ENCODE measurements at places on chromosomes 6 and 20.

- DNase-seq: no peak
These were observed 29.8 kb downstream of the NCOA3 start for GRCh38 chr20:47531458-47531857.

GRCh38 chr6:144314003-144314485 is 28.9 kb downstream of the UTRN start:
- no peak for DNase-seq

GRCh38 chr20:51404297-51405060 is 138.0 kb downstream of the NFATC2 start:
- peak; percentile 71 for DNase-seq

DNA sequence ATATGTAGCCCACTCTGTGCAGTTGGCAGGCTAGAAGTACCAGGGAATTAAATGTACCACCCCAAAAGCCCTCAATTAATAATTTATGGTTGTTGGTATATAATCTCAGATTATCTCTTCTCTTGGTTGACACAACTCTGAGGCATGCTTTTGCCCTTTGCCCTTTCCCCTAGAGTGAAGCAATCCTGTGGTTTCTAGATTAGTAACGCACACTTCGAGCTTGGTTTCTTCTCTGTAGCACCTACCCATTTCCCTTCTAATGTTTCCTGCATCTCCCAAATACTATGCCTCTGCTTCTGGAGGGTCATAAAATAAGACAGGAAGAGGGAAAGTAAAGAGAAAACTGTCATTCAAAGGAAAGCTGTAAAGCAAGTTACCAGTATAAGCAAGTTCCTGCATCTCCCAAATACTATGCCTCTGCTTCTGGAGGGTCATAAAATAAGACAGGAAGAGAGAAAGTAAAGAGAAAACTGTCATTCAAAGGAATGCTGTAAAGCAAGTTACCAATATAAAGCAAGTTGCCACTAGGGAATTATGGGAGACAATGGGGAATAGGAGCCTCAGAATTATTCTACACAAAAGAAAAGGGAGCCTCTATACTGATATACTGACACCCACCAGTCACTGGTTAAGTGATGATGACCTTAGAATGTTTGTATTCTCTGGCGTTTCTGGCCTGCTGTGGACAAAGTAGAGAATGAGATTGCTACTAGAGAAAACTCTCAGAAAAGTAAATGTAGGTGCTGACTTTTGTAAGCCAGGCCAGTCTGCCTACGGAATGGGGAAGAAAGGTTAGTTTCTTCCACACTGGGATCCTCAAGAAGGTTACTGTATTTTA is 862.6 kb upstream of the MAN1A1 start:
- DNase-seq: no peak

GRCh38 chr6:344816-345340 is 46.7 kb upstream of the IRF4 start:
- DNase-seq: no peak

DNA sequence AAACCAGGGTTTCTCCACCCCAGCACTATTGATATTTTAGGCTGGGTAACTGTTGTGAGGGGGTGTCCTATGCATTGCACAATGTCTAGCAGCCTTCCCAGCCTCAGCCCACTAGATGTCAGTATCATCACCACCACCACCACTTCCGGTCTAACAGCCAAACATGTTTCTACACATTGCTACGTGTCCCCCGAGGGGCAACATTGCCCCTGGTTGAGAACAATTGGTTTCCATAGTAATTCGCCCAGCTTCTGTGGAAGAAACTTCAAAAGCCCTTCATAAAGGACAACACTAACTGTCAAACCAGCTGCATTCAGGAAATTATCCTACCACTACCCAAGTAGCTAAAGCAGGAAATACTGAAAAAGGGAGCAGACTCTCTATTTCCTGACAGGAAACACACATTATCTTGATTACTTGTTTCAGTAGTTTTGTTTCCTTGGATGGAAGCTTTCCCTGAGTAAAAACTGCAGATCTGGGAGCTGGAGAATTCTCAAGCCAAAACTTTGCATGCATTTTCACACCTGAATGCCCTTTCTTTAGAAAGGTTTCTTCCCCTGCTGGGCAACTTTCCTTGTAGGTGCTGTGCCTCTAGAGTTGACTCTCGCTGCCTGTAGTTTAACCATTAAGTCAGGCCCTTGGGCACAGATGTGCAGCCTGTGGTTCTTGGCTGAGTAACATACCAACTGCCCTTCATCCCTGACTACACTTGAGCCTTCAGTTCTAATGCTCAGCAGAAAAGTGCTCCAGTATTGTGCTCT is 23.6 kb downstream of the PKHD1 start:
- DNase-seq: no peak

- no peak for DNase-seq
These were observed 10.9 kb upstream of the F13A1 start for GRCh38 chr6:6331393-6331792.

DNA sequence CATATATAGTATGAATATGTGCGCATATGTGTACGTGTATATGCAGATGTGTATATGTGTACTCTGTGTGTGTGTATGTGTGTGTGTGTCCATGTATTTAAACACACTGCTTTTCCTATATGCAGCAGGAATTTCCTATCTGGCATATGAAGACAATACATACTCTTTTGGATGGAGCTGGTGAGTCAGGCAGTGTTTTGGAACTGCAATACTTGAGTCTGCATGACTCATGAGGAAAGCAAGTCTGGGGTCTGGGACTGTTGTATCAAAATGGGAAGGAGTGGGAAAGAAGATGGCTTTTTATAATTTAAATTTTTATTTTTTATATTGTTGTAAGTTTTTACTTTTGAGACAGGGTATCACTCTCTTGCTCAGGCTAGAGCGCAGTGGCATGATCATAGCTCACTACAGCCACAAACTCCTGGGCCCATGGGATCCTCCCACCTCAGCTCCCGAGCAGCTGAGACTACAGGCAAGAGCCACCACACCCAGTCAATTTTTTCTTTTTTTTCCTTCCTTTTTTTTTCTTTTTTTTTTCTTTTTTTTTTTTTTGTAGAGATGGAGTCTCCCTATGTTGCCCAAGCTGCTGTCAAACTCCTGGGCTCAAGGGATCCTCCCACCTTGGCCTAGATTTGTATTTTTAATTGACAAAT is 72.2 kb downstream of the ATXN1 start:
- DNase-seq: no peak

DNA sequence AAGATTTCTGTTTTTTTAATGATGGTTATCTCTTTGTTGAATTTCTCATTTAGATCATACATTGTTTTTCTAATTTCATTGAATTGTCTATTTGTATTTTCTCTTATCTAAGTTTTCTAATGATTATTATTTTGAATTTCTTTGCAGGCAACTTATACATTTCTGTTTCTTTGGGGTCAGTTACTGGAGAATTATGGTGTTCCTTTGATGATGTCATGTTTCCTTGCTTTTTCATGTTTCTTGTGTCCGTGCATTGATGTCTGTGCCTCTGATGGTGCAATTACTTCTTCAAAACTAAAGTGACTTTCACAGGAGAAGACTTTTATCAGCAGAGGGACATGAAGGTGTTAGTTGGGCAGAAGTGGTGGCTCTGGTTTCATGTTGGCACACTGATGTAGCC is 270.7 kb upstream of the MOCS1 start:
- DNase-seq: no peak

- no peak for DNase-seq
These were observed 33.4 kb upstream of the MRGBP start for GRCh38 chr20:62762801-62763368.

DNA sequence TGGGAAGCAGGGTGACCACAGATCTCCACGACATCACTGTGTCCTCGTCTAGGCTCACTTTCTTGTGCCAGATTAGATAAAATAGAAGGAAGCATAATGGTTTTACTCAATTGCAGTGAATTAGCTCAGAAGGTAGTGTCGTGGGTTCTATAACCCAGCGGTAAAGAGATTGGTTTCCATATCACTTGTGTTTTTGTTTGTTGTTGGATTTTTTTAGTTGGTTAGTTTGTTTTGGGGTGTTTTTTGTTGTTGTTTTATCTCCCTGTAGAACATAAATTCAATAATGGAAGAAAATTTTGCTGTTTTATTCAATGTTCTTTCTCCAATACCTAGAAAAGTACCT is 85.9 kb upstream of the PRSS16 start:
- no peak for DNase-seq

GRCh38 chr20:19583532-19584175 is 174.4 kb upstream of the RIN2 start:
- DNase-seq: no peak

GRCh38 chr6:44969446-44970185 is 358.5 kb upstream of the RUNX2 start:
- DNase-seq: no peak

DNA sequence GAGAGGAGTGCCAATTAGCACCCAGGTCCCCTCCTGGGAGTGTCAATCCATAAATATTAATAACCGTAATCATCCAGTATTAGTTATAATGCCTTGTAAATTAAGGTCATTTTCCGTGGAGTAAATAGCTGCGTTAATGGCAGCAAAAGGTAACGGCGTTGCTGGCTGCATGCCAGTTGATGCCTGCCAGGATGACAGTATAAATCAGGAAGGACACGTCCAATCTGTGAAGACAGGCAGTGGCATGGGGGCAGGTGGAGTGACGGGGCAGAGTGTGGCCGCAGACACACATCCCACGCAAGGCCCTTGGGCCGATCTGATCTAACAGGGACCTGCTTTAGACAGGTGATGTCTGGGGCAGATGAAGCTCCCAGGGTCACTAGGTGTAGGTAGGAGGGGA is 49.1 kb downstream of the KCNB1 start:
- no peak for DNase-seq

DNA sequence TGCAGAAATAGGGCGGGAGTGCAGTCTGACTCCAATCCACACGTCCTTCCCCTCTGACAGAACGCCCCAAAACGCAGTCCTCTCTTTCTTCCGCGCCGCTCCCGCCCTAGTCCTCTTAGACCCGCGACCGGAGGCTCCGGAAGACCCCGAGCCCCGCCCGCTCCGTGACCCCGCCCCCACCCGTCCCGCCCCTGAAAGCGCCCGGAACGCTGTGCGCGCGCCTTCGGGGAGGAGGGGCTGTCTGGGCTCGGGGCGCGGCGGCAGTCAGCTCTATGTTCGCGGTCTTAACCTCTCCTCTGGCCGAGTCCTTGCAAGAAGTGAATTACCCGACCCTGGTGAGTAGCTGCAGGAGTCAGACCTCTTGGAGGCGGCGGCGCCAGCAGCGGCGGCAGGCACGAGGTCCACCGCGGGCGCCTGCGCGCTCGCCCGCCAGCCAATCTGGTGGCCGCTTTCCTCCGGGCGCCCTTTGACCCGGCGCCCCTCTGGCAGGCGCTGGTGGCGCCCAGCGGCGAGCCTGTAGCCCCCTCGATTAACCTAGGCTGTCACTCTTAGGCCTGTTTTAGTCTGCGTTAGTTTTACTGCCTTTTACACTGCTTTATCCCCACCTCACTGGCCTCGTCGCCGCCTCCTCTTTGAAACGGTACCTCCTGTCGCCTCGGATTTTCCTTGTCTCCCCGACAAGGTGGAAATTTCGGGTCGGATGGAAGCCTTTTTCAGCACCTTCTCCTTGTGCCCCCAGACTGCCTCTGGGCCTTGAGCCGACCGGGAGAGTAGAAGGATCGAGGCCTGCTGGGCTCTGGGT is at the start of gene MANEA:
Gene MANEA, plus strand, starts transcription at position 232 of the 802 bp plus-strand sequence. CDS start 8,905 bp downstream, outside the sequence.
- peak; percentile 82 for DNase-seq

DNA sequence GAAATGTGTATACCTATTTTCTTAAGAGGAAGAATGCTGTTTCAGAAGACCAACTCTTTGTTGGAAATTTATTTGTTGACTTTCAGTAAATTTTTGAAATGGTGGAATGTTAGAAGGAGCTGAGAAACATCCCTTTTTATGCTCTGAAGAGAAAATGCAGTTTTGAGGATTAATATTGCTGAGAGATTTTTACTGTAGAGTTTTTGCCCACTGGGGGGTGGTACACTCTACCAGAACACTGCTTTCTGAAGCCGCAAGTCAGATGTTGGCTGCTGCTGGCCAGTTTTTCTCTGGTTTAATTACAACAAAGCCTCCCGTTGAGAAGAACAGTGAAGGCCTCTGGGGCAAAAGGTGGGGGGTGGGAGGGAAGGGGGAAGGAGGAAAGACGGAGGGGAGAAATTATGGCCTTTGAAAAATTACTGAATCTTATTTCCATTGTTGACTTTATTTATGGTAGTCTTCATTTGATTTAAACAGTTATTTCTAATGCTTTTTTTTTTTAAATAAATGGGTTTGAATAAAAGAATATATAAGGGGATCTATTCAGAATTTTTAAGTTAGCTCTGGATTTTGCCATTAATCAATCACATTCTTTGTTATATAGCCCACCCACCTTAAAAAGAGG is 3.0 kb downstream of the FLRT3 start:
- no peak for DNase-seq

GRCh38 chr6:57242505-57242904 is 20.4 kb upstream of the RAB23 start:
- DNase-seq: no peak

- DNase-seq: no peak
These were observed 5.6 kb upstream of the BLOC1S5 start for GRCh38 chr6:8069631-8070284.

DNA sequence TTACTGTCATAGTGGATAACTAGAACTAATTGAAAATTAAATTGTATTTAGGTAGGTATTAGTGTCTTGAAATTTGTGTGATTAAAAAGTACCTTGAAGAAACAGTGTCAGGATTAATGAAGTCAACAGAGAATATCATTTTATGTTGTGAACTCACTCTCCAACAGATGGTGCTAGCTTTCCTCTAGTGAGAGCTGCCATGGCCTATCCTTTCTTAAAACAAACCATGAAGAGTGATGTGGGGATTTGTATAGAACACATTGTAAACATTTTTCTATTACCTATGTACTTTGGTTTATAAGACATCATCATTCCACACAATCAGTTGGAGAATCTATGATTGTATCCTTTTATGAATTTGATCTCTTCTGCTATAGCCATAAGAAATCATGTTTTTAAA is 4.8 kb upstream of the SRSF12 start:
- DNase-seq: no peak

GRCh38 chr6:67896476-67896875 is 738.6 kb upstream of the ADGRB3 start:
- DNase-seq: no peak

GRCh38 chr6:44636561-44637248 is 249.2 kb downstream of the CDC5L start:
- DNase-seq: no peak

- no peak for DNase-seq
These were observed 180.9 kb upstream of the RREB1 start for GRCh38 chr6:6926856-6927255.

GRCh38 chr6:36049582-36049981 is 22.0 kb downstream of the MAPK14 start:
- no peak for DNase-seq

DNA sequence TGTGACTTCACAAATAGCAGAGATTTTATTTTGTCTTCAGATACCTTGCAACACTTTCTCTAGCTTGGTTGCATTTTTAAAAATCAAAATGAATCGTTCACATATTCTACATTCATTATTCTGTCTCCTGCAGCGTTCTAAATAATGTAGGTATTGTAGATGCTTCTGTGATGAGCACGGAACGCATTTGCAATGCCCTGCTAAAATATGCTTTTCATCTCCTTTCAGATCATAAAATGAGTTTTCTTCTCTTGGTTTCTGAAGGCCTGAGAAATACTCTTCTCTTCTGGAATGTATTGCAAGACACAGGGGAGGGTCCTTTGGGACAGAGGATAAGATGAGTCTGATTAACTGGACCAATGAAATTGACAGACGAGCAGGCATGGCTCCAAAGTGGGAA is 390.7 kb downstream of the PREX1 start:
- DNase-seq: no peak
